ENCODE measurements at places on chromosomes 5 and 9.
A peak's percentile ranks its signal among the peaks of the same experiment; 100 is the strongest.

GRCh38 chr5:66840511-66841013 lies 244.4 kb downstream of the MAST4 start:
- DNase-seq, result no peak

GRCh38 chr5:61768692-61769281 lies 436.7 kb downstream of the ZSWIM6 start:
- peak; percentile 77 for DNase-seq

DNA sequence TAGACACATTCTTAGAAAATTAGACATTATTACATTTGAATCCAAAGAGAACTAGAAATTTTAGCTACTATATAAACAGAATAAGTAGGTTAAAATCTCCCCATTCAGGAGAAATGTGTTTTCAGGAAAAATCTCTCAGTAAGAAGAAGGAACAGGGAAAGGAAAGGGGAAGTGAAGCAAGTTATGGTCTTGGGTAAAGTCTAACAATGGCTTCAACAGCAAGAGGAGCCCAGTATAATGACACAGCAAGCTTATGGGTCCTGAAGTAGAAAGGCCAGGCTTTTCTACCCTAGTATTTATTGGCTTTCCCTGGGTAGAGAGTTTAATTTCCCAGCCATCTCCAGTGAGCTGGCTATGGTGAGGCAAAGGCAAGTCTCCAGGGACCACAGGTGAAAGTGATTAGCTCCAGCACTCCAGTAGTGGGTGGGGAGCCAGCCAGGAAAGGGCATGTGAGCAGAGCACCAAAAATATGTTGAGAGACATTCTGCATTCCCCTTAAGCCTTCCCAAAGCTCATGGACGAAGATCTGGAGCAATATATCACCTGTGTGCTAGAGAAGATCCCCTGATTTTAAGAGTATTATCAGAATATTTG lies 981.7 kb downstream of the NR2F1-AS1 start:
- no peak for DNase-seq

DNA sequence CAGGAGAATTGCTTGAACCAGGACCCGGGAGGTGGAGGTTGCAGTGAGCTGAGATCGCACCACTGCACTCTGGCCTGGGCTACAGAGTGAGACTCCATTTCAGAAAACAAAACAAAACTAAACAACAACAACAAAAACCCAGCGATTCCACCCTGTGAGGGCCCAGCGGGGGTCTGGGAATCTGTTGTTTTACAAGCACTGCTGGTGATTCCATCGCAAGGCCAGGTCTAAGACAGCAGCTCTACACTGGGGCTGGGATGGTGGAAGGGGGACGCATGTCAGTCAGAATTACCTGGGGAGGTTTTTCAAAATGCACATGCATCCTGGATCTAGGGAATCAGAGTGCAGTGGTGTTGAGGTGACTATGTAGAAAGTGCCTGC lies 90.9 kb downstream of the ANKRD55 start:
- no peak for DNase-seq

DNA sequence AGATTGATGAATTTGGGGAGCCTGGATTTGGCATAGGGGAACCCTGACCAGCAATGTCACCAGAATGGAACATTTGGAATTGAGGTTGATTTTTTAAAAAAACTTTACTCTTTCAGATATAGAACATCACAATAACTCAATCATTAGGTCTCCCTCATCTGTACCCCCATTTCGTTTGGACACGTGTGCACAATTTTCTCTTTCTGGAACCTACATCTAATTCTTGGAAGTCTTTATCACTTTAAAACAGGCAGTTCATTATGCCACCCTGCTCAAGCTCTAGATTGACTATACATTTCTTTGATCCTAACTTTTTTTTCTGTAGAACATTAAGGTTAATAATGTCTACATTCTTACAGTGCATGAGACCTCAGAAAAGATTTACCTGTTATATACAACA lies 3.7 kb upstream of the SSBP2 start:
- no peak for DNase-seq

- DNase-seq, result no peak
Measured at GRCh38 chr5:120080781-120081180, 383.3 kb upstream of the PRR16 start.

DNA sequence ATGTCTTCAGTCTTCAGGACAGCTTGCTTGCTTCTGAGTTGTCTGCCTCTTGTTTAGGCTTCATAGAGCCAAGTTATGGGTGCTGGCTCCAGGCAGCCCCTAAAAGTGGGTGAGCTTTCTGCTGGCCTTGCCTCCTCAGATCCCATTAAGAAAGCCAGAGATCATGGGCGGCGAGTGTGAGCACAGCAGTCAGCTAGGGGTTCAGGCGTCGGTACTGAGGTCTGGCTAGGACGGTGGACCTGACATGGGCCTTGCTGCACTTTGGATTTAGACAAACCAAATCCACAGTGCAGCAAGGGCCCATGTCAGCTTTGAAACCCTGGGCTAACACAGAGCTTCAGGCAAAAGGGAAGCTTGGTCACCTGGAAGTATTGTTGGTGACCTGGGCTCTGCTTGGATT lies 17.6 kb downstream of the PSAT1 start:
- no peak for DNase-seq

DNA sequence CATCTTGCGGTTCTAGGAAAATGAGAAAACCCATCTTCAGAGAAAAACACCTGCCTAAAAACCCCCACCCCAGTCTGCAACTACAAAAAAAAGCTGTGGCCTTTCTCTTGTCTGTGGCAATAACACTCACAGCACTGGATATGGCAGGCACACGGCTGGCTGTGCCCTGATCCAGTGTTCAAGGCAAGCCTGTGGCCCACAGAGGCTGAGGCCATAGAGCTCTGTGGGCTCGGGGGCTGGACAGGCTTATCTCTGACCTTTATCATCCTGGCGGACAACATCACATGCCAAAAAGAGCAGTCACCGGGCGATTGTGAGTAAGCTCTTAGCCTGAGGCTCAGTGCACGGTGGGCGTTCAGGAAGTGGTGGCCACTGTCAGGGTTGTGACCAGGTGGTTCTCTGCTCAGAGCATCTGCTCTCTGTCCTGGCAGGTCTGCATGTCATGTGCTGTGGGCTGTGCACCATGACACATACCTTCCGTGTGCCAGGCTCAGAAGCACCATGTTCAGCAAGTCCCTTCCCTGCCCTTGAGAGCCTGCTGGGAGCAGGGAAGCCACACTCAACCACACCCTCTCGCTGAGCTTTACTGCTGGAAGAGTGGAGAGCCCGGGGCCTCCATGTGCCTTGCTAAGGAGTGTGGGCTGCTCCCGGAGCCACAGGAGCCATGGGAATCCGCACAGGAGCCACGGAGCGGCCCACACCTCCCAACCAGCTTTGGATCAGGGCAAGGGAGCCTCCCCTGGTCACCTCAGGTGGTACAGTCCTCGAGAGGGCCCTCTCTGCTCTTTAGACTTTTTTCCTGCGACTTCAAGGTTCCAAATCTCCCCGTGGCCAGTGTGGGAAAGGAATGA lies 34.6 kb upstream of the WDR38 start:
- DNase-seq, result peak; percentile 82

DNA sequence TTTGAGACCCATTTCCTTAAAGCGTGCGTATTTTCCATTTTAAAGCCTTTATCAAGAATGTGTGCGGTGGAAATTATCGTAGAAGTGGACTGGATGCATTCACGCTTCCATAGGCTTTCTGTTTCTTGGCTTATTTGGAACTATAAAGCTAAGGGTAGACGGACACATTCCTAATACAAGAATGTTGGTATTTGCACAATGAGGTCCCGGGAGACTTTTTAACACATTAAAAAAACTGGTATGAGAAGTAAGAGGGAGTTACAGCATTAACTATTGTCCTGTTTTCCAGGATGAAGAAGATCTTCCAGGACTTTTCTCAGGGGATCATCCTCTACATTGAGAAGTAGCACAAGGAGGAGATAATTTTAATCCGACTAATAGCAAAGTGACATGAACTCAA lies 653.0 kb downstream of the MTRR start:
- no peak for DNase-seq

GRCh38 chr5:103031607-103032006 lies 88.3 kb downstream of the GIN1 start:
- DNase-seq, result peak; percentile 20

GRCh38 chr9:81848472-81848871 lies 79.8 kb upstream of the SPATA31D4 start:
- DNase-seq, result peak; percentile 36

- DNase-seq, result no peak
Measured at GRCh38 chr5:178234121-178234749, 1.6 kb upstream of the PHYKPL start.

GRCh38 chr5:144205141-144205551 lies 34.5 kb downstream of the KCTD16 start:
- no peak for DNase-seq

DNA sequence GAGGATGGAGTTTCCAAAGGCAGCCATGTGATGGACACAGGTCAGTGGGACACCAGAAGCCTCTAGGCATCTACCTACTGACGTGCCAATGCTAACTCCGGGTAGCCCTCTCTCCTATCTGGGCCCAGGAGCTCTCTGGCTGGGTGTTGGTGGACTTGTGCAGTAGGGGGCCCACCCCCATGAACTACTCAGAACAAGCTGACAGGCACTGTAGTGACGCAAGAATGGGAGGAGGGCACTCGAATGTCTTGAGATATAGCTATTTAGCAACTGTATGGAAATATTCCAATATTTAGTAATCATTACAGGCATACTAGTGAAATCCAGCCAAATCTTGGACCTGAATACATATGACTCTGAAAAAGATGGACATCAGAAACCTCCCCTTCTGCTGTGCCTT lies 5.7 kb upstream of the DOCK2 start:
- no peak for DNase-seq

DNA sequence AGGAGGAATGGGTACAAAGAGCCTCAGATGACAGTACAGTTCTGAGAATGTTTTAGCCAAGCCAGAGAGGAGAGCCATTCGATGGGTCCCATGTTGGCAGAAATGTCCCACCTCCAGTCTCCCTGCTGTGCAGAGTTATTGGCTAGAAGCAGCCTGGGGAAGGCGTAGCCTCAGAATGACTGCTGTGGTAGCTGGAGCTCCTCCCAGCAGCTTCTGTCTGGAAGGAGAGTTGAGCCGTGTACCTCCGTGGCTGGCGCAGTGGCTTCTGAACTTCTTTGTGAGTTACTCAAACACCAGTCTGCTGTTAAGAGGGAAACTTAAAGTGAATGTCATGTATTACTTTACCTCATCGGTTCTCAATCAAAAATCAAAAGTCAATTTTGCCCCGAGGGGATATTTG lies 193.3 kb upstream of the SNX2 start:
- DNase-seq, result no peak

DNA sequence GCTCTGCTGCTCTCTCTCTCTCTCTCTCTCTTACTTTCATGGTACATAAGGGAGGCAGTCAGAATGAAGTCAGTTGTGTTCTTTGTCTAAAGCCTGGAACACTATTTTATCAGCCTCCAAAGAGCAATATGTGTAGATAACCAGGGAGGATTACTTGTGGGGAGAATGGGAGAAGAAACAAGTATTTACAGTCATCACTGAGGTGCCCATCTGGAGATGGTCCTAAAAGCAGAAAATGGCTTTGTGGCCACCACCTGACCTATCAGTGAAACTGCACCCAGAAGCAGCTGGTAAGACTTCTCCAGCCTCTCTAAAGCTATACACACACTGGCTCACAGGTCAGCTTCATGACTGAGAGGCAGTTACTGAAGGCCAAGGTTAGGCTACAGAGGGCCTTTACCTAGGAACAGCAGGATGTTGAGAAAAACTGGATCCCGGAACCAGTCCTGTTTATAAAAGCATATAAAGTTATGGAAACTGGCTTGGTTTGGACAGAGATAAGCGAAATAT lies 75.1 kb downstream of the MRPS27 start:
- DNase-seq, result peak; percentile 16

- peak; percentile 96 for DNase-seq
Measured at GRCh38 chr5:95646569-95647431, at the start of gene RFESD. Gene RFESD, plus strand, starts transcription at chr5:95646777. Its CDS starts 5,495 bp downstream, at chr5:95652272.

- no peak for DNase-seq
Measured at GRCh38 chr5:17177501-17178372, 39.7 kb upstream of the BASP1 start.

- DNase-seq, result no peak
Measured at GRCh38 chr9:35682520-35683315, 7.0 kb downstream of the TPM2 start.

GRCh38 chr5:40853632-40854192 lies 12.5 kb downstream of the CARD6 start:
- no peak for DNase-seq

DNA sequence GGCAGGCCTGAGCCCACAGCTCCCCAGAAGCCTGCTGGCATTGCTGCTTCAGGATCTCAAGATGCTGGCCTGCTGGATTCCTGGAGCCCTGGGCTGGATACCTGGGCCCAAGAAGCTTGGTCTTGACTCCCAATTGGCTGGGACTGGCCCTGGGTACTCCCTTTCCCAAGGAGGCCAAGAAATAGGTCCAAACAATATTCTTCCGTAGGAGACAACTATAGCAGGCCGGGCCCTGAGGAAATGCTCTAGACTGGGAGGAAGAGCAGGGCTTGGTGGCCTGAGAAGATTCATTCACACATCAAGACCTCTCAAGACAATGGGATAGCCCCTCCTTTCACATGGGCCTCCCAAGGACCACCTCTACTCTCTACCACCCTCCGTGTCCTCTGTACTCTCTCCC lies 7.9 kb downstream of the CSF2 start:
- DNase-seq, result no peak

DNA sequence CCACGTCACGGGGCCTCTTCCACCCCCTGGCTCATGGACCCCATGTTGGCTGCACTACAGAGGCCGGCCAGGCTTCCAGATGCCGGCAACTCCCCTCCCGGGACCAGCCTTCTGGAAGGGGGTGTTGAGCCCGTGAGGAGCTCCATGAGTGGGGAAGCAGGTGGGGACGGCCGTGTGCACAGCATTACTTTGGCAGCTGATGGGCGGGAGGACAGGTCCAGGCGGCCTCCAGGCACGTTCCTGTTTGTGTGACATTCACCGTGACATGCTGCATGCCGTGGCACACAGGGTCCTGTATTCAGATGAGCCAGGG lies 29.1 kb upstream of the ABO start:
- no peak for DNase-seq

DNA sequence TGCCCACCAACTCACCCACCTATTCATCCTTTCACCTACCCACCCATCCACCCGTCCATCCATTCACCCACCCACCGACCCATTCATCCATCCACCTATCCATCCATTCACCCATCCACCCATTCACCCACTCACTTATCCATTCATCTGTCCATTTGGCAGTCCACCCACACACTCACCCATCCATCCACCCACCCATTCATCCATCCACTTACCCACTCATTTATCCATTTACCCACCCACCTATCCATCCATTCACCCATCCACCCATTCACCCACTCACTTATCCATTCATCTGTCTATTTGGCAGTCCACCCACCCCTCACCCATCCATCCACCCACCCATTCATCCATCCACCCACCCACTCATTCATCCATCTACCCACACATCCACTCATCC lies 278.1 kb upstream of the IRX4 start:
- DNase-seq, result no peak

DNA sequence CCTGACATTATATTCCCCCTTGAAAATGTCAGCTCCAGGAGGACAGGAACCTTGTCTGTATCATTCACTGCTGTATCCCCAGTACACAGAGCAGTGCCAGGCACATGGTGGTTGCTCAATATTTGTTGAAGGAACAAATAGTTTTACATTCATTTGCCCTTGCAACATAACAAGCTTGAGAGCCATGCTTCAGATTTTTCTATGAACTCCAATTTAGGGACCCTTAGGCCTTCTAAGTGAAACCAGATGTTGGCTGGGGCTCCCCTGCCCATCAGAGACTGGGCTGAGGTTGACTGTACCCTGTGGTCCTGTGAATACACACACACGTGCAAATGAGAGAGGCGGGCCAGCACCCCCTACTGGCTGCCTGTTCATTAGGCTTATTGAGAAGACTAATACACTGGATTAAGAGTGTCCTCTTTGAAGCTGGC lies 214.9 kb upstream of the WWC1 start:
- DNase-seq, result no peak
